ENCODE measurements at places on chromosomes 3 and 15. TPM values are rescaled to one million over a fixed set of nuclear protein-coding genes. Genes with fewer than 3 reads are reported as not detected.

Gene RTF1
- total RNA-seq = 37.0 TPM

Gene CYP11A1
- total RNA-seq = 38.5 TPM

Gene NUDT16
- total RNA-seq = 35.6 TPM

Gene CCRL2
- 1.2 TPM for total RNA-seq

Gene MESP1
- 1.1 TPM for total RNA-seq

Gene EXD1
- not detected for total RNA-seq

DNA sequence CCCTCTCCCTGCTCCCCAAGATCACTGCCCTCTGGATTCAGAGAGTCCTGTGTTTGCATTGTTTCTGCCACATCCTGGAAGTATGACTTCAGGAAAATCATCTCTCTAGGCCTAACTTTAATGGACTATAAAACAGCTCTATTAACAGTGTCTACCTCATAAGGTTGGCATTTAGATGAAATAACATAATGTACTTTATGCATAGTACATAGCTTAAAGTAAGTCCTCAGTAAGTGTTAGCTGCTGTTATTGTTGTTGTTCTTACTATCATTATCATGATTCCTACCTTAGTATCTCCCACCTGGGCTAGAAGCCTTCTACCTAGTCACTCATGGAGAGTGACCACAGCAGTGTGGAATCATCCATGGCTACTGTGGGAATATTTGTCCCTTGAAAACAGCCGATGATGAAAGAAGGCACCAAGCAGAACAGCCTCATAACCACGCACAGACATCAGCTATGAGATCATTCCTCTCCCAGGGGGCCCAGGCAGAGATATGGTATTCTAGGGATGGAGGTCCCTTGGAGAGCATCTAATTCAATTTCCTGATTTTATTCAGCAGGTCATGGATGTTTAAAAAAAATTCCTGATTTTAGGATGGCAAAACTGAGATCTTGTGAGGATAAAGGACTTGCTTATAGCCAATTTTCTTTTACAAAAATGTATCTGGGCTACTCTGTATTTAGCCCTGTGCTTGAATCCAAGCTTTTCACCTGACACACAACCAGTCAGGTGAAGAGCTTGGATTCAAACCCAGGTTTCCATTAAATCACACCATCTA is 1.9 kb downstream of the FSD2 start:
- H3K4me3 ChIP-seq = no peak overlapping the region
- no peaks in the 10 kb centered on the region for H3K36me3 ChIP-seq
- no peak overlapping the region for H3K27ac ChIP-seq
- H3K27me3 ChIP-seq = no peaks in the 10 kb centered on the region
- no peaks in the 10 kb centered on the region for H3K4me1 ChIP-seq
- DNase-seq = no peak

DNA sequence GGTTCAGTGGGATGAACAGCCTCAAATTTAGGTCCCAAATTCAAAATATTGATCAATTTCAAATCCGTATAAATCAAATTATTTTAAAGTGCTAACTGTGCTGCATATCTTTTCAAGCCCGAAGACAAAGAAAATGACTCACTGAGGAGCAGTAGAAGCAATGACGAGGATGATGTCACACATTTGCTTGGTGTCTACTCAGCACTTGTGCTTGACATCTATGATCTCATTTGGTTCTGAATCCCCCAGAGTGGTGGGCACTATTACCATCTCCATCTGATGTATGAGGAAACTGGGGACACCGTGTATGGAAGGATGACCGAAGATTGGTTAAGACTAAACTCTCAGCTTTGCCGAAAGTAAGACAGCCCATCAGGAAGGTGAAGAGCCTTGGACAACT is 136.5 kb upstream of the CHRNA7 start:
- H3K27ac ChIP-seq = no peak overlapping the region
- no peaks in the 10 kb centered on the region for H3K4me1 ChIP-seq
- H3K36me3 ChIP-seq = no peaks in the 10 kb centered on the region

DNA sequence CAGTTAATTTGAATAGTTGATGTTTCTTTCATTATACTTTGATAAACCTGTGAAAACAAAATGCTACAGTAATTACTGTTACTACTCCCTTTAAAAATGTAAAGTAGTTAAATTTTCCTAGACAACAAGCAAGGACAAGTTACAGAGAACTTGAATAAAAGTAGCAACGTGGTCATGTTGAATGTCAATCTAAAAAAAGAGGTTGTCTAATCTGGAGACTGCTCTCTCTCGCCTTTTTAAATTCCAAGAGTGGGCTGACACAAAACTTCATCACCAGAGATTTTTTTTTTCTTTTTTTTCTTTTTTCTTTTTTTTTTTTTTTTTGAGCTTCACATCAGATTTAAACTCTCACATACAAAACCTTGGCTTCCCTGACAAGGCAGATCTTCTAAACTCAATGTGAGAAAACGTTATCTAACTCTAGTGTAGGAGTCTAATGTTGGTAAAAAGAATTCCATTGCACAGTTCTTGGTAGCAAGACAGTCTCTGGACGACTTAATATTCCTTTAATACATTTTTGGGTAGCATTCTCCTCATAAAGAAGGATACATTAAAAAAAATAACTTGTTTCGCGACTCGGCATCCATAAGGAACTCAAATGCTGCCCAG is 4.1 kb downstream of the FOXP1 start:
- no peak for DNase-seq
- H3K36me3 ChIP-seq = no peaks in the 10 kb centered on the region
- peaks cover 2% of the 10 kb centered on the region for H3K4me1 ChIP-seq

- no peak overlapping the region for H3K27ac ChIP-seq
- no peak for DNase-seq
- no peaks in the 10 kb centered on the region for H3K4me1 ChIP-seq
Measured at GRCh38 chr3:14767245-14768051, 51.3 kb upstream of the FGD5 start.

DNA sequence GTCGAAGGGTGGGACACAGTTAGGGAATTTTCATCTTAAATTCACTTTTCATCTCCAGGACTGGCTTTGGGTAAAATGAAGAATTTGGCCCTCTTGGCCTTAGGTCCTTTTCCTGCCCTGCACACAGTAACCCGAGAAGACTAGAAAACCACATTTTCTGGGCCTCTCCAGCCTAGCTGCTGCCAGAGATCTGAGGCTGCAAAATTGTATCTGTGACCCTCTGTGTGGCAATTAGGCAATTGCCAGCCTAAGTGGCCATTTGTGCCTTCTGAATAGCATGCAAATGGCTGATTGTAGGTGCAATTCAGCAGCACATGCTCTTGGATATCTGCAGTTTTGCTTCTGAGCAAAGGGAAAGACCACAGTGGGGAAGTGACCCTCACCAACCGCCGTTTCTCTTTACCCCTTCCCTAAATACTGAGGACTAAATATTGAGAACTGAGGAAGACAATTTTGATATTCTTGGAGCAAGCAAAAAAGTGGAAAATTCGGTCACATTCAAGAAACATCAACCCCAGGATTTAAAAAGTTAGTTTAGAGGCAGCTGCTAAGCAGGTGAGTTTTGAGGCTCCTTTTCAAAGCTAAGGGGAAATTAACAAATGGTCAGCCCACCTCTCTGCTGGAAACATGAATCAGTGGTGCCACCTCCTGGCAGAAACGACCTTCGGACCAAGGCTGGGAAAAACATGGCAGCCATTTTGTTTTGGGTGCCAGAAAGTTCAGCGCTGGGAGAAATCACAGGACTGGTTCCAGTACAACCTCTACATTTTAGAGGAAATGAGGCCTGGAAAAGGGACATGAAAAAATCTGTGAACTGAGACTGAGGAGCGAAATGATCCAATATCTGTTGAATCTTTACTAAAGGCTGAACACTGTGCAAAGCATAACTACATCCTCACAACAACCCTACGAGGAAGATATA is 56.6 kb upstream of the PRTG start:
- no peaks in the 10 kb centered on the region for H3K36me3 ChIP-seq
- no peak overlapping the region for H3K27ac ChIP-seq
- DNase-seq = no peak
- H3K4me1 ChIP-seq = no peaks in the 10 kb centered on the region

DNA sequence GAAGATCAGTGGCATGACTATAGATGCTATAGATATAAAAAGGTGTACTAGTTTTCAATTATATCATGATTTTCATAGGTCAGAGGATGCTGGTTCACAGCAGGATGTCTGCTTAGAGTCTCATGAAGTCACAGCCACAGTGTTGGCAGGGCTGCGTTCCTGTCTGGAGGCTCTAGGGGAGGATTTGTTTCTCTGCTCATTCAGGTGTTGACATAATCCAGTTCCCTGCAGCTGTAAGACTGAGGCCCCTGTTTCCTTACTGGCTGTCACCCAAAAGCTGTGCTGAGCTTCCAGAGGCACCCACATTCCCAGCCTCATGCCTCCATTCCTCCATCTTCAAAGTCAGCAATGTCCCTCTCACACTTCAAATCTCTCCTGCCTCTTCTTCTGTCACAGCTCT is 170.7 kb downstream of the OCA2 start:
- no peaks in the 10 kb centered on the region for H3K27me3 ChIP-seq
- DNase-seq = no peak
- H3K27ac ChIP-seq = no peak overlapping the region
- no peaks in the 10 kb centered on the region for H3K4me1 ChIP-seq

DNA sequence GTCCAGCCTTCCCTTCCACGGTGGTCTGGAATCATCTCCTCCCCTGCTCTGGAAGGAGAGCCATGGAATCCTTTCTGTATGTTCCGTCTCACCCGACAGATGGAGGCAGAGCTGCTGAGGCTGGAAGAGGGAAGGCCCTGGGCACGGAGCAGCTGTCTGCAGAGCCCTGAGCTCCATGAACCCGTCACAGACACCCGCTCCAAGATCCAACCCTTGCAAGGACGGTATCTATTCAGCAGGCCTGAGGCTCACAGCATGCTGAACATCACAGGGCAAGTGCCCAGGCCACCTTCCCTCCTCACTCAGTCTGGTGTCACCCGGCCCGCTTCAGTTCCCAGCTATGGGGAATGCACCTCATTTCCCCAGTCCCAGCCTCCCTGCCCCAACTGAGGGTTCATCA is 103.9 kb downstream of the LRIG1 start:
- no peak overlapping the region for H3K4me3 ChIP-seq
- no peaks in the 10 kb centered on the region for H3K36me3 ChIP-seq

GRCh38 chr3:99069973-99070372 is 168.5 kb upstream of the DCBLD2 start:
- no peaks in the 10 kb centered on the region for H3K27me3 ChIP-seq
- no peaks in the 10 kb centered on the region for H3K4me1 ChIP-seq
- no peak overlapping the region for H3K27ac ChIP-seq

GRCh38 chr3:101828691-101829436 is 20.4 kb upstream of the NFKBIZ start:
- H3K4me3 ChIP-seq = peak overlapping the region; percentile 59
- H3K27ac ChIP-seq = peak overlapping the region; percentile 82
- H3K4me1 ChIP-seq = peaks cover 5% of the 10 kb centered on the region
- peak; percentile 67 for DNase-seq
- H3K36me3 ChIP-seq = no peaks in the 10 kb centered on the region
- H3K27me3 ChIP-seq = no peaks in the 10 kb centered on the region

GRCh38 chr3:79985816-79986215 is 218.0 kb upstream of the ROBO1 start:
- no peaks in the 10 kb centered on the region for H3K27me3 ChIP-seq
- no peaks in the 10 kb centered on the region for H3K36me3 ChIP-seq
- no peak for DNase-seq
- H3K4me1 ChIP-seq = no peaks in the 10 kb centered on the region
- H3K27ac ChIP-seq = no peak overlapping the region

DNA sequence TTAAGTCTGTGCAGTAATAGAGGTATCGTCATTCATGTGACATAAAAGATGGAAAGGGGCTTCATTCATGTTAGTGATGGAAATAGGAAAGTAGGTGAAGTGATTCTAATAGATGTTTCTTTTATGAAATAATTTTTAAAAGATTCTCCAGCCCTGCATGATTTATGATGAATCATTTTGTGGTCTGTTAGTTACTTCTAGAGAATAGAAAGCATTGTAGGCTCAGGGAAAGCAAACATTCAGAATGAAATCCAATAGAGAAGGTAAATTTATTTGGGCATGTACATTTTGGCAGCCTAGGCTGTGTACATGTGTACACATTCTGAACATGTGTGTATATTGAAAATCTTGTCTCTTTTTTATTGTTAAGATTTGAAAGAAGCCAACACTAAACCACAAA is 23.1 kb downstream of the PPARG start:
- H3K4me1 ChIP-seq = peaks cover 9% of the 10 kb centered on the region
- H3K27me3 ChIP-seq = no peaks in the 10 kb centered on the region
- H3K36me3 ChIP-seq = no peaks in the 10 kb centered on the region
- no peak for DNase-seq
- H3K27ac ChIP-seq = no peak overlapping the region

GRCh38 chr3:11610044-11610671 is 33.6 kb downstream of the VGLL4 start:
- H3K27ac ChIP-seq = peak overlapping the region; percentile 48
- H3K36me3 ChIP-seq = no peaks in the 10 kb centered on the region
- H3K27me3 ChIP-seq = no peaks in the 10 kb centered on the region
- peaks cover 41% of the 10 kb centered on the region for H3K4me1 ChIP-seq
- peak overlapping the region; percentile 18 for H3K4me3 ChIP-seq

GRCh38 chr15:80191897-80192595 is 39.2 kb downstream of the FAH start:
- no peaks in the 10 kb centered on the region for H3K27me3 ChIP-seq
- no peaks in the 10 kb centered on the region for H3K4me1 ChIP-seq
- DNase-seq = no peak
- H3K4me3 ChIP-seq = no peak overlapping the region
- H3K36me3 ChIP-seq = no peaks in the 10 kb centered on the region

DNA sequence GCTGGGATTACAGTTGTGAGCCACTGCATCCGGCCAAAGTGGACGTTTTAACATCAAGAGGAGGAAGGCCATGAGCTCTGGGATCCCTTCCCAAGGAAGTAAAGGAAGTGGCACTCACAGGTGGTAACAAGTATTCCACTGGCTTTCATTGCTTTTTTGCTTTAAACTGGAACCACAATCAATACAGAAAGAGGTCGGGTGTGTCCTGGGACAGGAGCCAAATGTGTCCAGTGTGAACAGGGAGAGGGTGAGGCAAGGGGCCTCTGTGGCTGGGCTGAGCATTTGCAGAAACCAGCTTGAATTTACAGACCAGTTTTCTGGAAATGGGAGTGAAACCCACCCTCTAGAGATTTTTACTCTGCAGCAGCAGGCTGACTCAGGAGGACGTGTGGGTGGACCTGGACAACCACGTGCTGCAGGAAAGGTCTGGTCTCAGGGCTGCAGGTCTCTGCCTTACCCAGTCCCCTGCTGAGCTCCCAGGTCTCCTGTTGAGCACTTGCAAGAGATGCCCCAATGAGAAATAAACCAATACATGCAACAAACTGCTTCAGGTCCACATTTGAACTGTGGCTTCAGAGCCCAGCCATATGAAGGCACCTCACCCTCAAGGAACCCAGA is 42.8 kb upstream of the TMEM115 start:
- H3K27me3 ChIP-seq = no peaks in the 10 kb centered on the region
- DNase-seq = no peak
- H3K4me3 ChIP-seq = no peak overlapping the region
- no peaks in the 10 kb centered on the region for H3K4me1 ChIP-seq
- H3K27ac ChIP-seq = no peak overlapping the region

Data from ovary (tissue), 10 donors.